Cerebellar cortex (tissue), 1 donor: ENCODE measurements at places on chromosomes 1 and 21.

DNA sequence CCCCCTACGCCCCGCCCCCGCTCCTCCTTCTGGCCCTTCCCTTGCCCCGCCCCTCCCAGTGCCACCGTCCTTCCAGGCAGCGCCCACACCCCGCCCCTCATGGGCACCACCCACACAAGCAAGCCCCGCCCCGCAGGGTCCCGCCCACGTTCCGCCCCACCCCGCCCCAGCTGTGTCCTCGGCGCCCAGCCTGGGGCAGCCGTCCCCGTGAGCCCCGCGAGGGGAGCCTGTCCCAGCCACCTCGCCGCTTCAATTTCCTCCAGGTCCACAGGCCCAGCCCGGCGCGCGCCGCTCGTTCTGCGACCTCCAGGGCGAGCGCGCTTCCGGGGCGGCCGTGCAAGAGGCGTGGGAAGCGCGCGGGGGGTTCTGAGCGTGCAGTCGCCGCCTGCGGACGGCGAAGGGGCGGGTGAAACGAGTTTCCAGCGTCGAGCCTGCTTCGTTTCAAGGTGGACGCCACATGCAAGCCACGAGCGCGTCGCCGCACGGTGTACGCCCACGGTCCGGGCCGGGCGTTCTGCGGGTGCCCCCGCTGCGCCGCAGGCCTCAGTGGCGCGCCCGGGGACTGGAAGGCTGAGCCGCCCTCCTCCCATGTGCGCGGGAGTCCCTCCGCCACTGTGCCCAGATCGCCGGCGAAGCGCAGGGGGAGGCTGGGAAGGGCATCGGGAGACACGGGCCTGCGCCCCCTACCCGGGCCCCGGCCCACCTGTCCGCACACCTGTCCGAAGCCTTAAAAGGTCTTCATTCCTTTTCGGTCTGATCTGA lies 10.8 kb upstream of the FAAP20 start:
- peak; percentile 84 for DNase-seq

- DNase-seq, result no peak
Measured at GRCh38 chr1:43156026-43156425, 16.1 kb downstream of the EBNA1BP2 start.

GRCh38 chr1:206708058-206708457 lies 23.4 kb downstream of the MAPKAPK2 start:
- DNase-seq, result no peak

GRCh38 chr21:34536820-34537219 lies 24.8 kb upstream of the KCNE1 start:
- DNase-seq, result no peak

DNA sequence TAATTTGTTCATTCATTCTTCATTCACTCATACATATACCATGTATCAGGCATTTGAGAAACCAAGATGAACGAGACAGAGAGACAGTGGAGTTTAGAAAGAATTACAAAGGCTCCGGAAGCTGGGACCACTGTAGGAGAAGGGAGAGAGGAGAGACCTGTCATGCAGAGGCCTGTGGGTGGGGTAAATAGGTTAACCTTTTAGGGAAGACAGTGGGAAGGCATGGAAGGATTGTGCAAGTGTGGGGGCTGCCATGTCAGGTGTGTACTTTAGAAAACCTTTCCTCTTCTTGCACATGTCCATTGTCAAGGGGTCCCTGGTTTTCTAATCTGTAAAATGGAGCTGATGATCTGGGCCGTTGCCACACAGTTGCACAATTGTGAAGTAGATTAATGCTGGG lies 44.2 kb upstream of the POU3F1 start:
- DNase-seq, result no peak

GRCh38 chr1:184017306-184017705 lies 20.2 kb downstream of the COLGALT2 start:
- DNase-seq, result no peak

GRCh38 chr1:174075245-174075692 lies 53.1 kb upstream of the RC3H1 start:
- DNase-seq, result no peak

GRCh38 chr21:37244501-37245095 lies 22.5 kb downstream of the VPS26C start:
- no peak for DNase-seq

DNA sequence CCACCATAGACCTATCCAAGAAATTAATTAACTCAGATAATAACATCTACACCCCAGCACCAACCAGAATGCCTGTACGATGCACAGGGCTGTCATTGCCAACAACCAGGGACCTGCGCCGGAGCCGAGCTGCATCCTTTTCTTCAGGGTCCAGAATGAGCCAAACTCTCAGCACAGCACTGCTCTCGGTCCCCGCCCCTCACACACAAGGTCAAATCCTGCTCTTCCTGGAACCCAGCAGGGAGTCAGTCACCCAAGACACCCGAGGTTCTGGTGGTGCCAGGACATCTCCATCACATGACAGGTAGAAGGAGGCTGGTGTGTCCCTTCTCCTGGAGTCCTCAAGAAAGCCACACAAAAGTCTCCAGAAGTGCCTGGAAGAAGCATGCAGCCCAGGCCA lies 31.9 kb downstream of the NPHP4 start:
- no peak for DNase-seq

- no peak for DNase-seq
Measured at GRCh38 chr21:31088474-31088751, 50.1 kb upstream of the KRTAP19-8 start.

GRCh38 chr1:168319691-168320090 lies 39.0 kb downstream of the TBX19 start:
- no peak for DNase-seq

GRCh38 chr1:198019126-198019525 lies 102.0 kb downstream of the LHX9 start:
- no peak for DNase-seq

- no peak for DNase-seq
Measured at GRCh38 chr1:38508232-38508631, 351.3 kb downstream of the RRAGC start.

- peak; percentile 19 for DNase-seq
Measured at GRCh38 chr1:84724128-84724860, 34.0 kb upstream of the SSX2IP start.

DNA sequence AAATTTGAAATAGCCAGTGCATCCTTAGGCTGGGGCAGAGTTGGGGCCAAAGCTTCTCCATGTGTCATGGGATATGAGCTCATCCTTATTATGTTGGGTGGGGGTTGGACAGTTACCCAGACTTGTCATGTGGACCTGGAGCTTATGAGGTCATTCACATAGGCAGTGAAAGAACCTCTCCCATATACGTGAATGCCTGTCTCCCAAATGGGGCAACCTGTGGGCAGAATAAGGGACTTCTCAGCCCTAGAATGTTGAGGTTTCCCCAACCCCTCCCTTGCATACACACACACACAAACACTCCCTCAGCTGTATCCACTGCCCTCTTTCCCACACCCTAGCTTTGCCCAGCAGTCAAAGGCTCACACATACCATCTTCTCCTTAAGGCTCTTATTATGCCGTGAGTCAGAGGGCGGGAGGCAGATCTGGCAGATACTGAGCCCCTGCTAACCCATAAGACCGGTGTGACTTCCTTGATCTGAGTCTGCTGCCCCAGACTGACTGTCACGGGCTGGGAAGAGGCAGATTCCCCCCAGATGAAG lies 2.3 kb upstream of the IVL start:
- DNase-seq, result no peak

DNA sequence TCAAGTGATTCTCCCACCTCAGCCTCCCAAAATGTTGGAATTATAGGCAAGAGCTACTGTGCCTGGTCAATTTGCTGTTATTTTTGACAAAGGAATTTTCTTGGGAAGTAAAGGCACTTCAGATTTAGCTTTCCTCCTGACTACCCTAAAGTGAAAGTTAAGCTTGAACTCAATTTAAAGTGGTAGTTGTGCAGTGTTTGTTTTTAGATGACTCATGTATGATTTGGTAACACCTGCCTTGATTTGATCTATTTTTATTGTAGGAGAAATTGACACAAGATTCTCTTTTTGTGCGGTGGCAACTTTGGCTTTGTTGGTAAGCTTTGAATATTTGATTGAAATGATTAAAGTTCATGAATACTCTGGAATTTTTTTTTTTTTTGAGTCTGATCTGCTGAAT lies 5.0 kb downstream of the RABGGTB start:
- DNase-seq, result no peak

DNA sequence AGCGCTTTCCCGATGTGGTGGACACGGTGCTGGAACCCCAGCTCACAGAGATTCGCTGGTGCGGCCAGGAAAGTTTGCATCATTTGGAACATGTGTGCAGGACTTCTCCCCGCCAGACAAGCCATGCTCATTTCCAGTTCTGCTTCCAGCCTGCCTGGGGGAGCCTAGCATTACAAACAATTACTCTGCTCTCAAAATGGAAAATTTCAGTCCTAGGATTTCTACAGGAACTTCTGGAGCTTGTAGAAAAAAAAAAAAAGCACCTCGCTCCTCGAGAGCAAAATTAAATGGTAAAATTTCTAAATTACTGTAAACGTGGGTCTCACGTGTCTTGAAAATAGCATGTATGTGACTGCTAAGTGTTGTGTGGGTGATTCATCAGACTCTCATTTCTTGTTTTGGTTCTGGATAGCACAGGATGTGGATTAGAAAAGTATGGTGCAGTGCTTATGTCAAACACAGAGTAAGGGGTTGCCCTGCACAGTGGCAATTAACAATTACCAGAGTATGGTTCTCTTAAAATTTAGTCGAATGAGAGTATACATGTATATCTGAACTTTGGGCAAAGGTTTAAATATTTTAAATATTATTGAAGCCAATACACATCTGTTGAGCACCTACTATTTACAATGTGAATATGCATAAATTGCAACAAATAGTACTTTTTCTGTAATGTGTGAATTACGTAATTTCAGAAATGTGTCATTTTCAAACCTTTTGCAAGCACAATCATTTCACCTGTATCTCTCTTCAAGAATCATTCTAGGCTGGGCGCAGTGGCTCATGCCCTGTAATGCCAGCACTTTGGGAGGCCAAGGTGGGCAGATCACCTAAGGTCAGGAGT lies 61.8 kb upstream of the PTGFRN start:
- no peak for DNase-seq

DNA sequence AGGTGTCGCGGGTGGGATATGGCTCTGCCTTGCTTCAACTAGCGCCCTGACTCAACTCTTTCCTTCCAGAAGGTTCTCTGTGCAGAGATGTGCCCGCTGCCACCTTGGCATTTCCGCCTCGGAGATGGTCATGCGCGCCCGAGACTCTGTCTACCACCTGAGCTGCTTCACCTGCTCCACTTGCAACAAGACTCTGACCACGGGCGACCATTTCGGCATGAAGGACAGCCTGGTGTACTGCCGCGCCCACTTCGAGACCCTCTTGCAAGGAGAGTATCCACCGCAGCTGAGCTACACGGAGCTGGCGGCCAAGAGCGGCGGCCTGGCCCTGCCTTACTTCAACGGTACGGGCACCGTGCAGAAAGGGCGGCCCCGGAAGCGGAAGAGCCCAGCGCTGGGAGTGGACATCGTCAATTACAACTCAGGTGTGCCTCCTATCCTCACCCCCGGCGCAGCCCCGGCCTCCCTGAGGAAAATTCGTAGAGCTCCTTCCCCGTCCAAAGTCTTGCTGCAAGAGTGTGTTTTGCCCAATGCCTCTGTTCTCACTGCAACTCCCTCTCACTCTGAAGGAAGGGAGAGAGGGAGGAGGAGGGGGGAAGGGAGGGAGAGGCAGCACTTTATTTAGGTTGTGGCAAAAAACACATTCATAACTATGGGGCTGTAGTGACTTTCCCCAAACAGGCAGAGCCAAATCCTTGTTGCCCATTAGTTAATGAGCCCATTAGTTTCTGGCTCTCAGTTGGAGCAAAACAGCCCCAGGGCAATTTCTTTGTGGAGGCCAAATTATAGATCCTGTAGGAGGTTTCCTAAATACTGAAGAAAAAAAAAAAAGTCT lies 4.3 kb downstream of the LHX9 start:
- DNase-seq, result no peak

- peak; percentile 22 for DNase-seq
Measured at GRCh38 chr1:245512181-245512888, 357.6 kb downstream of the KIF26B start.

DNA sequence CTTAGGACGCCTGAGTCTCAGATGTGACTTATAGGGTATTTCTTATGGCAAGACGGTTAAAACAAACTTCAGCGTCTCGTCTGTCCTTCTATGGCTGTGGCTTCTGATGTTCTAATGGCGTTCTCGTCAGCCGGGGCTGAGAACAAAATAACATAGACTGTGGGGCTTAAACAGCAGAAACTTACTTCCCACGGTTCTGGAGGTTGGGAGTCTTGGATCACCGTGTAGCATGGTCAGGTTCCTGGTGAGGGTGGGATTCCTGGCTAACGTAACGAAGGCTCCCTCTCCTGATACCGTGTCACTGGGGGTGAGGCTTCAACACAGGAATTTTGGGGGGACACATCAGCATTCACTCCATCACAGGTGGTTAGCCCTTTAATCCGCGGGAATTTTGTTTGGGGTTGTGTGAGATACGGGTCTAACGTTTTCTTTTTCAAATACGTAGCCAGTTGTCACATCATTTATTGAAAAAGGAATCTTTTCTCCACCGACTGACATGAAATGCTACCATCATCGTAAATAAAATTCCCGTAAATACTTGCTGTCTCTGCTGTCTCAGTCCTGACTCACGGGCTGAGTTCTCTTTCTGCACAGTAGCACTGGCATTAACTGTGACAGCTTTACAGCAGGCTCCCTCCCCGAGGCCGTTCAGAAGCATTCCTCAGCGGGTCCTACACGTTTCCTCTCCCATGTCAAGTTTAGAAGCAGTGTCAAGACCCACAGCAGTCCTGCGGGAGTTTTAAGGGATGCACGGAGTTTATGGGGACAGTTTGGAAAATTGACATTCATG lies 8.1 kb upstream of the POFUT2 start:
- no peak for DNase-seq

DNA sequence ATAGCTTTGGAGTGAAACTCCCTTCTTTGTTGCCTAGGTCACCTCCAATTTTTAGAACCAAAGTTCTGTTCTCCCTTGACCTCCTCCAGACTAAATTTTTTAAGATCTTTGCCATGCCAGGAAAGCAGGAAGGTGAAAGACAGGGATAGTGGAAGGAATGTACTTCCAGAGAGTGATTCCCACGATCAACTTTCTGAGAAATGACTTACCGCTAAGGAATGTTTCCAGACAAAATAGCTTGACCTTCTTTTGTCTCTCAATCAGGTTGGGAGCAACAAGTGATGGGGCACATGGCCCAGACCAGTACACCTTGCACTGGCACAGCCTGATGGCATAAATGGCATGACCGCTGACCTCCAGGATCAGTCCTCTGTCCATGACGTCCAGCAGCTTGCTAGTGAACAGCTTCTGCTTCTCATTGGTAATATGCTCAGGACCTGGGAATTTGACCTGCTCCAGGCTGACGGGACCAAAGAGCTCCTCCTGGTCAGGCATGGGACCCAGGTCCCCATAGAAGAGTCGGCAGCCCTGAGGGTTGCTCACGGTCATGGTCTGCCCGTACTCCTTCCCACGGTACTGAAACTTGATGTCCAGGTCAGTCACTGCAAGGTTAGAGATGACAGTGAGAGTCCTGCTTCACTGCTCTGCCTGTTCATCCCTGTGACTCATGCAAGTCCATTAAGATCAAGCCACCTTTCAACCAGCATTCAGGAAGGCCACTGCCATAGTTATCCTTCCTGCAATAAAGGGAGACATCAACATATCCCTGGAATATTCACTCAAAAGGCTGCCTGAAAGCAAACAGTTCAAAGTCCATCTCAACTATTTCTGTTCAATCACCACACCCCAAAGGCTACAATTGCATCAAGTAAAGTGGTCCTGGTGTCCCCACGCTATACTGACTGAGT lies 6.2 kb upstream of the C1orf74 start:
- no peak for DNase-seq
